ENCODE measurements at places on chromosomes 3 and 15.

DNA sequence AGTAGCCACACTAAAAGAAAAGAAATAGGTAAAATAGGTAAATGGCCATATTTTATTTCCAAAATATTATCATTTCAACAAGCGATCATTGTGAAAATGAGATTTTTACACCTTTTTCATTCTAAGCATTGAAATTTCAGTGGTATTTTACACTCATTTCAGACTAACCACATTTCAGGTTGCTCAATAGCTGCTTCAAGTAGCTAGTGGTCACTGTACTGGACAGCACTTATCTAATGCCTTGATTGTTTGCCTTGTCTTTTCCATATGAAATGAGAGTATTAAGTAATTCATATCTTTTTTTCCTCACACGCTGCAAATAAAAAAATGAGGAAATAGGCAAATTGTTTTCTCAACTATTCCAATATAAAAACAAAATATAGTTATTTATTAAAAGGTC lies 332.8 kb downstream of the NLGN1 start:
- no peak for DNase-seq

DNA sequence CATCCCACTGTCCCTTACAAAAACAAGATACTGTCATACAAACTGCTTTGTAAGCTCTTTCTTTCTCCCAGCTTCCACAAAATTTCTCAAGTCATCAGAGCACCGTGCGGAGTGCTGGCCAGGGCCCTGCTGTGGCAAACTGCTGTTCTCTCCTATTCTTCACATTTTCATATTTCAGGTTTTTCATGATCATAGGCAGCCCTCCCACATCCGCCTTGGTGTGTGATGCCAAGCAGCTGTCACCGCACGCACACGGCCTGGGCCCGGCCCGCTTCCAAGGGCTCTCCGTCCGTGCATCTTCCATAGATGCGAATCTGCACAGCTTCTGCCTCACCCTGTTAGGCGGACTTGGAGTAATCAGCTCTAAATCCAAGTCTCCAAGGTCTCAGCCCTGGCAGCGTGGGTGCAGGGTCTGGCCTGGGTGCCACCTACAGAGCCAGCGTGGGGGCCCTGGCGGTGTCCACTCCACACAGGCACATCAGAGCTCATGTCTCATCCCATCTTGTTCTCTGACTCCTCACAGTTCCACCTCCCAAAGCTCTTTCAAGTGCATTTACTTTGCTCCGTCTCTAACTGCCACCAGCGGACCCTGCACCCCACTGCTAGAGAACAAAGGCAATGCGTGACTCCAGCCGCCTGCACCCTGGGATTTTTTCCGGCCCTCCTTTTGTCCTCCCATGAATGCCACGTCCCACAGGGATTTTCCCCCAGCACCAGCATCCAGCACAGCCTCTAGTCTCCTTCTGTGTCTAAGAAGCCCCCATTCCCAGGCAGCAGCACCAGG lies 27.2 kb downstream of the CYFIP1 start:
- DNase-seq, result no peak

GRCh38 chr3:100941041-100941440 lies 52.2 kb downstream of the ABI3BP start:
- DNase-seq, result no peak

- no peak for DNase-seq
These were observed 97.6 kb upstream of the RASGRP1 start for GRCh38 chr15:38662033-38662802.

DNA sequence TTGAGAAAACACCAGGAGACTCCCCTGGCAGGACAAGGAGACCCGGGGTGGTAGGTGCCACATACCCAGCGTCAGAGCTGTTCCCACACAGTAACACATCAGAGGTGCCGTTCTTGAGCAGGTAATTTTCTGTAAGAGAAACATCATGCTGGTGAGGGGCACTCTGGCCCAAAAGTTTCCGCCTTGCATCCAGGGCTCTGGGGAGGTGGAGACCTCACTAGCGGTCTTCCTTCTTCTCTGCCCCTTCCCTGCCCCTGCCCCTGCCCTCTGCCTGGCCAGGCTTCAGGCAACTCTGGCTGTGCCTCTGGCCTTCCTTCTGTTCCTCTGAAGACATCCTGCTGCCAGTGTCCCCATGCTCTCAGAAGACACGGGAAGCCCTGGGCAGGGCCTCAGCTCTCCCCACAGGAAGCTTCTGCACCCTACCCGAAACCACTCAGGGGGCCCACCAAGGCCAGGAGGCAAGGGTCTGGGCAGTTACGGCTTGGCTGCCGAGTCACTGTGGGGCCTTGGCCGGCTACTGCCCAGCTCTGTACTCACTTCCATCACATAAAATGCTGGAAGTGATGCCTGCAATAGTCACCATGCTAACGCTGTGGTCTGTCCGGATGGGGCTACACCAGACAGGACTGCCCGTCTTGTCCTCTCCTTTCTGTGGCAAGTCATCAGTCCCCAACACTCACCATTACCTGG lies 41.3 kb downstream of the SCN5A start:
- no peak for DNase-seq

Data from AG04449 (cell line).